ENCODE measurements at places on chromosomes 4 and X.

DNA sequence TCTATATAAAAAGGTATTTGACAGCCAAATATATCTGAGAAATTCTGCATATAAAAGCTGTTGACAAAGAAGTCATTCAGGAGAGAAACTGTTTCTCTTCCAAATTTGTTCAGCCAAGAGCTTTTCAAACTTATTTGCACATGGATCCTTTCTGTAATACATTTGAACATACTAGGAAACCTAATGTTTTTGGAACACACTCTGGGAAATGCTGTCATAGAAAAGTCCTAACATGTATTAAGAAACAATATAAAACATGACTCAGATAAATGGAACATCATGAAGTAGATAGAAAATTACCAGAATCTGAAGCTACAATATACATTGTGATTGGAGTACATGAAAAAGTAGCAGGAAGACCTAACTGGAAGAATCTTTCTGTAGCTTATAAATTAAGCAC lies 781.5 kb upstream of the EPHA5 start:
- no peak for DNase-seq

DNA sequence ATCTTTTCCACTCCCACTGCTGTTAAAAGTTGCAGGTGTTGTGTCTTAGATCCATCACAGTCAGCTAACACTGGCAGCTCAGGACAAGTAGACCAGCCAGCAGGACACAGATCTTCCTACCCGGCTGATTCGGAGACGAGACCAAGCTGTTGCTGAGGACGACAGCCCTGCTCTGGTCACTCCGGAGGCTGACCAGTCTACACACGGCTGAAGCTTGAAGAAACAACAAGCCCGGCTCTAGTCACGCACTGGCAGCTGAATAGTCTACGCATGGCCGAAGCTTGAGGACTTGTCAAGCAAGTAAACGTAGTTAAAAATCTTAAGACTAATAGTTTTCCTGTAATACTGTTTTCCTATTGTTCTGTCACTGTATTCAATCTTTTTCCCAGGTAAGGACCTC lies 1.8 kb downstream of the ACOX3 start:
- no peak for DNase-seq

GRCh38 chr4:26826721-26827120 lies 33.9 kb upstream of the STIM2 start:
- DNase-seq = no peak

DNA sequence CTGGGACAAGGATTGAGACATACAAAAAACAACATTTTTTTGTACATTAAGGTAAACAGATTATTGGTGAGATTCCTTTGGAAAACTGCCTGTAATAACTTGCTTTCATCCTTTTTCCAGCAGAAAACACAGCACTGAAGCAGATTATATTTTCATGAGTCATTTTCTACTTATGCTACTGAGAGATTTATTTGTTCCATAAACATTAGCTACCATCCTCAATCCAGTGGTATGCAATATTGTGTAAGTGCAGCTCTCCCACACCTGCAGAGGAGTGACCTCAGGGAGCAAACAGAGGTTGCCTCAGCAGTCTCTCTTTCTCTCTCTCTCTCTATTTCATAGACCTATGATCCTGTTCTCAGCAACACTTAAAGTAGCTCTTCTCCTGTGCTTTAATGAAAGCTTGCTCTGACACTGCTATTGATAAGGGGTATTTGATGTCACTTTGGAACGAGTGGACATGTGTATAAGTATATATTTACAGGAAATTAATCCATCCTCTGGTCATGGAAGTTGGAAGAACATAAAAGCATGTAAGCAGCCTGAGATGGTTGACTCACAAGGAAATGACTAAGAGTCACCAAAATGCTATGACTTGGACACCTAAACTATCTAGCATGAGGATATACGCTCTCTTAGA lies 163.7 kb upstream of the SPANXC start:
- no peak for DNase-seq

DNA sequence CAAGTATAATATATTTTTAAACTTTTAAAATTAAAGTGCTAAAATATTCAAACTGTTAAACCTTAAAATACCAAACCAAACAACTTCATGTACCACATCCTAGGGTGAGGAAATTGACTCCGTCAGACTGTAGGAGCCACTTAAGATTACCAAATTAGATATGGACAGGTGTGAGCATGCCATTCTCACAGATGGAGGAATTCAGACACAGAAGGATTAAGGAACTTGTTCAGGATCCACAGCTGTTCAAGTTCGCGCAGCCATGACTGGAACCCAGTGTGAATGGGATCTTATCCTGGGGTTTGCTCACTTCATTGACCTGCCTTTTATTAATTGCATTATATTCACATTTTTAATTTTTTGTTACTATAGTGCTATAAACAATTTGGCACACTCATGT lies 224.9 kb upstream of the PCDH7 start:
- DNase-seq = no peak

DNA sequence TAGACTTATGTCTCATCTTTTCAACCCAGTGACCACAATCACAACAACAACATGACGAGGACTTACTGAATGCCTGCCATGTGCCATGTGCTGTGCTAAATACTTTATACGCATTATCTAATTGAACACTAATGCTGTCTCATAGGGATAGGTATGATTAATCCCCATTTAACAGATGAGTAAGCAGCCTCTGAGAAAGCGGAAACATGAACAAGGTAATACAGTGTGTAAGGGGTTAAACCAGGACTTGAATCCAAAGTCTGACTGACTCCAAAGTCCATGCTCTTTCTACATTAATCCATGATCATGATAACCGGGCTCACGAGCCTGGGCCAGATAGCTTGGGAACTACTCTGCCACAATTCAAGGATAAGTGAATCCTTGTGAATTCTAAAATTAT lies 105.3 kb upstream of the MBNL3 start:
- DNase-seq = no peak

GRCh38 chr4:24884902-24885301 lies 27.9 kb downstream of the CCDC149 start:
- no peak for DNase-seq

DNA sequence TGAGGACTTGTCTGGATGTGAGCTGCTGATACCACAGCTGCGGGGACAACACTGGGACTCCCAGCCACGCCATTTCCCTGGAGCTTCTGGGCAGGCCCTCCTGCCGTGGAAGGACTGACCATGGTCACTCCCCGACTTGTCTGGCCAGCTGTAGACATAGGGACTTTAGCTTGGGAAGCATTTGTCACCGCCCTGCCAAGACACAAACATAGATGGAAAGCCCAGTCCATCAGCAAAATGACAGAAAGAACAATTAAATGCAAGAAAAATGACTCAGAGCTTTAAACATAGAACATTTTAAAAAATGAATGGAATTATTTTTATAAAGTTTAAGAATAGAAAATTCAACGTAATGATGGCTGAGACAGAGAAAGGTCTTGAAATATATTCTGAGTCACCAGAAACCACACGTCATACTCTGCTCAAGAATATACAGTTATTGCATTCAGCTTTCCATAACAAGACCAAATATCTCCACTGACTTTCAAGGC lies 107.6 kb upstream of the CBR4 start:
- DNase-seq = no peak
